BE2C (cell line): ENCODE measurements at places on chromosomes 7 and 10.

DNA sequence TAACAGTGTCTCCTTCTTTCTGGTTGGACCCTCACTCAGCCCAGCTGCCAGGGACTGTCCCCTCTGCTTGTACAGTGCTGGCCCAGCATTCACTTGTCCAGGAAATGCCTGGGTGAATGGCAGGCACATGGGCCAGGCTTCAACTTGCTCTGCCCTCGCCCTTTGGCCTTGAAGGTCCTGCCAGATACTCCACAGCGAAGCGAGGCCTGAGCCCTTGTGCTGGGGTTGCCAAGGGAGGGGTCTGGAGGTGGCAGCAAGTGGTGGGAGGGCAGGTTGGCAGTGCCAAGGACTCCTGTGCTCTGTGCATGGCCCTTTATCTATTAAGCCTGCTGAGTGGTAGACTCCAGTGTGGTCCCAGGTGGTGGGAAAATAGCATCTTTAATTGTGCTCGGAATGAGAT is 75.7 kb downstream of the CDH23 start:
- DNase-seq: no peak

DNA sequence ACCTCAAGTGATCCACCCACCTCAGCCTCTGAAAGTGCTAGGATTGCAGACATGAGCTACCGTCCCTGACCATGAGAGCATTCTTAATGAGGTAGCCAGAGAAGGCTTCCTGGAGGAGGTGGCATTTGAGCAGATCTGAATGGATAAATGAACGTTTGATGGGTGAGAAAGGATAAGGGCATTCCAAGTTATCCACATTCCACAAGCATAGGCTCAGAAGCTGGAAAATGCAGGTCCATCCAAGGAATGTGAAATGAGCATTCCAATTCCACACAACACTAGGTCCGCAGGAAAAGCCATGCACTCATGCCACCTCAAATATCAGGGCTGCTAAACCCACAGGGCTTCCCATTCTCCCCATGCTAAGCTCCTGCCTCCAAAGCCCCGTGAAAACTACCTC is 17.0 kb downstream of the TMEM130 start:
- no peak for DNase-seq

DNA sequence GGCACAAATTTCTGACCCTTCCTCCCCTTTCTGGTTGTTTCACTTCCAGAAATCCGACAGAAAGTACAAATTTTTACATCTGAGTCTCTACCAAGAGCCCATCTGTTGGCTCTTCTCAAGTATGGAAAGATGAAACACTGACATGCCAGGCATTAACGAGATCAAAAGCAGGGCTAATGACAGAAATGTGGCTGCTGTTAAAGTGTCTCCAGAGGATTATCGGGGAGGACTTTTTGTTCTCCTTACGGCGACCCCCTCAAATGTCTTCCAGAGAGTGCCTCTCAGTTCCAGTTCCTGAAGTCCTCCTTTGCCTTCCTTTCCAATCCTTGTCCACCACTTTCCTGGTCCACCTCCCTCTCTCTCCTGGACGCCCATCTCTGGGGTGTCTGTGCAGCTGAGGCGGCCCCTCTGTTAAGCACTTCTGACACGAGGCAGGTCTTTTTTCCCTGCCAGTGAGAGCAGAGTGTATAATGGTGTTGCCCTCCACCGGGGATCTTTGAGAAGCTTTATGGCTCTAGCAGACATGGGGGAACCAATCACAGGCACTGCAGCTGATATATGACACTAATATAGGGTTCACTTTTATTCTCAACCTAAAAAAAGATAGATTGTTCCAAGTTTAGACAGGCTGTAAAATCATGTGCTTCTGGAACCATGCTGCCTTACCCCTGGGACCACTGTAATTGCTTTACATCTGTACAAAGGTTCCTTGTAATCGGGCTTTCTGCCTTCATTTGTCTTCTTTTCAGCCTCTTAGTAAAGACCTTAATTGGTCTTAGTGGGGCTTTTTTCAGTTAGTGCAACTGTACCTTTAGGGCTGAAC is 757.1 kb downstream of the AUTS2 start:
- peak; percentile 13 for DNase-seq

GRCh38 chr10:62817766-62818425 is 1.7 kb upstream of the EGR2 start:
- peak; percentile 73 for DNase-seq

DNA sequence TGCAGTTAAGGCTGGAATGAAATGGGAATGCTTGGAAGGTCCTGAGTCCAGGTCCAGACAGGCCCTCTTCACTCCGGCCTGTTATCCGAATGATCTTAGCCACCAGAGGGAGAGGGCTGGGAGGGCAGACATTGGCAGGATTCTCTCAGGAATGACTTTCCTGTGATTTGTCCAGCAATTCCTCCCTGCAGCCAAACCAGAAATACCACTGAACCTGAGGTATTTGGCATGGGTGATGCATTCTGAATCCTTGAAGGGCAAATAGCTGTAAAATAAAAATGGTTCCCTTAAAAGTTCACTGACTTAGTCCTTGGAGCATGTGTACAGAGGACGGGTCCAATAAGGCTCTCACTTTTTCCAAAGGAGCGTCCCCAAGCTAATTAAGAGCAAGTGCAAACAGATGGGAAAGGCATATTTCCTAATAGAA is 77.5 kb upstream of the HABP2 start:
- no peak for DNase-seq

- DNase-seq: no peak
These were observed 48.5 kb downstream of the LRRC18 start for GRCh38 chr10:48890888-48891850.
